Stimulated activated CD8-positive, alpha-beta memory T cell treated with anti-CD3 and anti-CD28 coated beads, Interleukin-12 subunit alpha, Interleukin-12 subunit beta, amount 100 ng/mL, for 4 hours (primary cell): ENCODE measurements at places on chromosomes 7 and 10.

DNA sequence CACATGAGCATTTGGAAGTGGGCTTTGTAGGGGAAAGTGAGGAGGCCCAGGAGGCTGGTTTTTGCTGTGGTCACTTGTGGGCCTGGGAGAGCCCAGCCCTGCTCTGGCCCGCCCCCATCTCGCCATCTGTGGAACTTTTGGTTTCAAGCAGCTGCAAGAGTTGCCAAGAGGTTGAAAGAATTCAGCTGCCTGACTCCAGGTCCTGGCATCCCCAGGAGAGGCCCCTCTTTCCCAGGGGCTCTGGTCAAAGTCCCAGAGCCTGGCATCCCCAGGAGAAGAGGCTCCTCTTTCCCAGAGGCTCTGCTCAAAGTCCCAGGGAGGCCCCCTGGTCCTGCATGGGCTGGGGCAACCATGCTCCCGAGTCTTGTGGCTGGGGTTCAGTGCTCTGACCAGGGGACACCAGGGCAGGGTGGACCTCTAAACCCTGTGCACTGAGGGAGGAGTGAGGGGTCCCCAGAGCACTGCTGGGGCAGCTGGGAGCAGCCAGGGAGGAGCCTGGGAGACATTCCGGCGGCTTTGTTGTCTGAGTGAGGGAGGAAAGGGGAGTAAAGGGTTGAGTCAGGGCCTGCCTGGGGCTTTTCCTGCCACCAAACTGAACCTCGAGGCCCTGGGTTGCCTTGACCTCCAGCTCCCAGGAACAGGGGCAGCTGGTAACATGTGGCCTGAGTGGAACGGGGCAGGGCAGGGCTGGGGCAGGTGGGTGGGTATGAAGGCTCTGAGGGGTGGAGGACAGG, 27.7 kb upstream of the CSGALNACT2 start:
- no peak for DNase-seq

DNA sequence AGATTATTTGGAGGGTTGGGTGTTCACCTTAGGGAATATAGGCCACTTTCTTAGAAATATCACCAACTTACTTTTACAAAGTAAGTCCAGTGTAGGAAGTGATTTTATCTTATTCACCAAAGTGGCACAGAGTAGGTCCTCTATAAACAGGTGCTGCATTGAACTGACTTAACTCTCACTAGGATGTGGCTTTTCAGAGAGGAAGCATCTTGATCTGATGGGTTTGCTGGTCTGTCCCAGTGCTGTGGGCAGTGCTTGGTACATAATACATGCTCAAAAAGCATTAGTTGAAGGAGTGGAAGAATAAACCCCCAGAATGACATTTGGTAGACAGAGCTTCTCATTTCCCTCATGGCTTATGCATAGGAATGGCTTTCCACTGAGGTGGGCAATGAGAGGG, 334.7 kb downstream of the LRMDA start:
- DNase-seq: no peak

DNA sequence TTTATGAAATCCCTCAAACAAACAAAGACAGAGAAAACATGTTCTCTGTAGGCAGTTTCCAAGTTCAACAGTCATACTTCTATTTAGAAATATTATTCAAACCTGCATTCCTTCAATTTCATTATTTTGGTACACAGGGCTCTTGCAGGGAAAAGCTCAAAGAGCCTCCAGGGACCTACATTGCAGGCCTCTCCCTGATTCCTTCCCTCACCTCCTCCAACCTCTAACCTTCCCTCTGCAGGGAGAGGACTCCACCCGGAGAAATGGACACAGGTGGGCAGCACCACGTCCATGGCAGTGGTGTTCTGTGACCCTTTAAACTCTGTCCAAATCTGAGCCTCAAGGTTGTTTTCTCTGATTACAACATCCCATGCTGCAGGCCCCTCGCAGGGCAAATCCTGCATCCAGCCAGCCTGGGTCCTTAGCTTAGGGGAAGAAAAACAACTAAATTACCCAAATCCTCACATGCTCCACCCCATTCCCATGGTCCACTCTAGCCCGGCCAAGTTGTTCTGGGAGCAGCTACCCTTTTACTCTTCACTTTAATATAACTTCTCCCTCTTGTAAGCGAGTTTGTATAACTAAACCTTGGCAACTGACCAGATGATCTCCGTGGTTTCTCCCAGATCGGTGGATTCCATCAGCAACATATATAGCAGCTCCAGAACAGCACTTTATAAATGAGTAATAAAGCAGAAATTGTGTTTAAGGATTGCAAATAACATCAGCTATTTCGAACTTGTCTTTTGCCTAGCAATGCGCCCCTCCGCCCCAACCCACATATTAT, 129.8 kb downstream of the CUBN start:
- DNase-seq: no peak

DNA sequence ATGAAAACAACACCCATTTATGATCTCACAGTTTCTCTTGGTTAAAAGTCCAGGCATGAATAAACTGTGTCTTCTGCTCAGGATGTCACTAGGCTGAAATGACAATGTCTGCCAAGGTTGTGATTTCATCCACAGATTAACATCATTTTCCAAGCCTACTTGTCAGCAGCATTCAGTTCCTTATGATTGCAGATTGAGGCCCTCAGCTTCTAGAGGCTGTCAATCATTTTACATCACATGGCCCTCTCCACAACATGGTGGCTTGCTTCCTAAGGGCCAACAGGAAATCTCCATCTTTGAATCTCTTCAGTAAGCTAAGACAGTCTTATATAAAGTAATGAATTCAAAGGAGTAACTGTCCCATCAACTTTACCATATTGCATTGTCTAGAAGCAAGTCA, 377.6 kb downstream of the ANKRD7 start:
- no peak for DNase-seq
